ENCODE measurements at places on chromosomes 11 and 22. TPM values are rescaled to one million over a fixed set of nuclear protein-coding genes. Genes with fewer than 3 reads are reported as not detected.

DNA sequence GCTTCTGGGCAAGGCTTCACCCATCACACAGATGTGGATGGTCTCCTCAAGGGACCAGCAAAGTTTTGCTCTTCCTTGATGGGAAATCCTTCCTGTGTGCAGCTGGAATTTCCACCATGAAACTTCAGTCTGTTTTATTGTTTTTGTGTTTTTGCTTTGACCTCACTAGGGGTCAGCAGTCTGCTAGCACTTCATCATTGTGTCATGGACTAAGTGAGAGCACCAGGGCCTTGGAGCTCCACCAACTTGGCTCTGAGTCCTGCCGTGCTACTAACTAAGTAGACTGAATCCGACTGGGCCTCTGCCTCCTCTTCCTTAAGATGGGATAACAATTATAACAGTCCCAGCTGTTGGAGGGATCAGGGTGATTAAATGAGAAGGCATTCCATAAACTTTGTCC is 305.8 kb upstream of the NCAM1 start:
- peaks cover 11% of the 10 kb centered on the region for H3K4me1 ChIP-seq
- H3K27me3 ChIP-seq, result no peaks in the 10 kb centered on the region
- no peak overlapping the region for H3K27ac ChIP-seq
- DNase-seq, result peak; percentile 49

DNA sequence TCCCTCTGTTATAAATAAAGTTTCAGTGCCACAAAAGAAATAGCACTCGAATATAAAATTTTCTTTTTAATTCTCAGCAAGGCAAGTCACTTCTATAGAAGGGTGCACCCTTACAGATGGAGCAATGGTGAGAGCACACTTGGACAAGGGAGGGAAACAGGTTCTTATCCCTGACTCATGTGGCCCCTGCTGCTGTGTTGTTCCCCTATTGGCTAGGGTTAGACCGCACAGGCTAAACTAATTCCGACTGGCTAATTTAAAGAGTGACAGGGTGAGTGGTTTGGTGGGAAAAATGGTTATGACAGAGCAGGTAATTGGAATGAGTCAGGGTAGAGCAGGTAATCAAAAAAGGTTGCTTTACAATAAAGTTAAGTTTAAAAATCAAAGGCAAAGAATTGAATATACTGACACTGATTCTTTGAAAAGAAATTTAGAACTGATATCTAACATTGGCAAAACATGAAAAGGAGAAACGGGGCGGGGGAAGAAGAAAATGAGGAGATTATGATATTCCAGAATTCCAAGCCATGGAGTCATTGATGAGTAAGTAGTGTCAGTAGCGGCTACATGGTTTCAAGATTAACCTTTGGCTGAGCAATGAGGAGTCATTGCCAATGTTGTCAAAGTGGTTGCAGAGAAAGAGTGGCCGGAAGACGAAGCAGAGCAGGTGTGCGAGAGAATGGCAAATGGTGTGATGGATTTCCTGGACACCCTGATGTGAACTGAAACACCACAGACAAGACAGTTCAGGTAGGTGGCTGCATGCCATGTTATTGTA is 48.4 kb upstream of the MRGPRX1 start:
- no peak overlapping the region for H3K27ac ChIP-seq
- H3K4me1 ChIP-seq, result no peaks in the 10 kb centered on the region
- H3K4me3 ChIP-seq, result no peak overlapping the region
- H3K27me3 ChIP-seq, result no peaks in the 10 kb centered on the region

- H3K27me3 ChIP-seq, result no peaks in the 10 kb centered on the region
- peak; percentile 54 for DNase-seq
- no peaks in the 10 kb centered on the region for H3K36me3 ChIP-seq
- H3K4me3 ChIP-seq, result no peak overlapping the region
These were observed 590.0 kb downstream of the METTL15 start for GRCh38 chr11:28697920-28698827.

GRCh38 chr22:26995235-26995634 is 337.8 kb downstream of the MIAT start:
- no peaks in the 10 kb centered on the region for H3K27me3 ChIP-seq
- H3K4me3 ChIP-seq, result no peak overlapping the region
- H3K4me1 ChIP-seq, result no peaks in the 10 kb centered on the region
- H3K36me3 ChIP-seq, result no peaks in the 10 kb centered on the region
- DNase-seq, result no peak

GRCh38 chr22:50248196-50249081 is 2.6 kb downstream of the HDAC10 start:
- DNase-seq, result no peak
- no peaks in the 10 kb centered on the region for H3K36me3 ChIP-seq
- H3K27ac ChIP-seq, result no peak overlapping the region
- H3K4me1 ChIP-seq, result peaks cover 35% of the 10 kb centered on the region

RASGRP2 gene
- 50.0 TPM for total RNA-seq

OR51B4 gene
- 1.5 TPM for total RNA-seq

All from tibial nerve (tissue), 4 donors.